ENCODE measurements at places on chromosomes 5 and 9. TPM values are rescaled to one million over a fixed set of nuclear protein-coding genes. Genes with fewer than 3 reads are reported as not detected.

The CANX gene
- total RNA-seq = 689 TPM

The TTC16 gene
- under 0.01 TPM for total RNA-seq

The CREBRF gene
- 38.3 TPM for total RNA-seq

The ZDHHC11B gene
- not detected for total RNA-seq

The RFESD gene
- 4.3 TPM for total RNA-seq

The SREK1IP1 gene
- 9.4 TPM for total RNA-seq

The CDH9 gene
- not detected for total RNA-seq

The CLIC3 gene
- 1.5 TPM for total RNA-seq

The PCDHA13 gene
- total RNA-seq = under 0.01 TPM

GRCh38 chr5:135016861-135017290, 17.2 kb downstream of the PITX1 start:
- no peak overlapping the region for H3K27ac ChIP-seq
- H3K27me3 ChIP-seq = no peaks in the 10 kb centered on the region
- H3K4me1 ChIP-seq = peaks cover 5% of the 10 kb centered on the region
- H3K4me3 ChIP-seq = no peak overlapping the region
- no peaks in the 10 kb centered on the region for H3K36me3 ChIP-seq

DNA sequence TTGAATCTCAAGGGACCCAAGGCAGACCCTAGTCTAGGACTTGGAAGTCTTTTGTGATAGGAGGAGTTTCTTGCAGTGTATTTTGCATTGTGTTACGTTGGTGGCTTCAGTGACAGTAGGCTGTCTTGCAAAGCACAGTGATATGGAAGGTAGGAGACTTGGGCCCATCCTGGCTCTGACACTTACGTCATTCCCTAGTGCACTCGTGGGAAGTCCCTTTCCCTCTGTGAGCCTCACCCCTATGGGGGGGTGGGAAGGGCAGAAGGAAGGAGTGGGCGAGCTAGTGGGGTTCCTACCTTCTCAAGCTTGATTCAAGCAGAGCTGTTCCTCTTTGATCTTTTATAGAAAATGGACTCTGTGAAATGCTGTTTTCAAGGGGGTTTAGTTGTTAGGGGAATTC, 9.2 kb upstream of the TEX53 start:
- H3K27ac ChIP-seq = no peak overlapping the region
- DNase-seq = no peak
- no peaks in the 10 kb centered on the region for H3K36me3 ChIP-seq
- peaks cover 9% of the 10 kb centered on the region for H3K27me3 ChIP-seq
- no peak overlapping the region for H3K4me3 ChIP-seq

GRCh38 chr5:54469622-54470021, 14.1 kb downstream of the HSPB3 start:
- peaks cover 19% of the 10 kb centered on the region for H3K4me1 ChIP-seq
- H3K27ac ChIP-seq = peak overlapping the region; percentile 55
- no peaks in the 10 kb centered on the region for H3K27me3 ChIP-seq
- DNase-seq = peak; percentile 45
- peak overlapping the region; percentile 61 for H3K4me3 ChIP-seq

- H3K4me3 ChIP-seq = no peak overlapping the region
- no peak overlapping the region for H3K27ac ChIP-seq
- H3K27me3 ChIP-seq = no peaks in the 10 kb centered on the region
These were observed 22.2 kb downstream of the RCL1 start for GRCh38 chr9:4814913-4815312.

DNA sequence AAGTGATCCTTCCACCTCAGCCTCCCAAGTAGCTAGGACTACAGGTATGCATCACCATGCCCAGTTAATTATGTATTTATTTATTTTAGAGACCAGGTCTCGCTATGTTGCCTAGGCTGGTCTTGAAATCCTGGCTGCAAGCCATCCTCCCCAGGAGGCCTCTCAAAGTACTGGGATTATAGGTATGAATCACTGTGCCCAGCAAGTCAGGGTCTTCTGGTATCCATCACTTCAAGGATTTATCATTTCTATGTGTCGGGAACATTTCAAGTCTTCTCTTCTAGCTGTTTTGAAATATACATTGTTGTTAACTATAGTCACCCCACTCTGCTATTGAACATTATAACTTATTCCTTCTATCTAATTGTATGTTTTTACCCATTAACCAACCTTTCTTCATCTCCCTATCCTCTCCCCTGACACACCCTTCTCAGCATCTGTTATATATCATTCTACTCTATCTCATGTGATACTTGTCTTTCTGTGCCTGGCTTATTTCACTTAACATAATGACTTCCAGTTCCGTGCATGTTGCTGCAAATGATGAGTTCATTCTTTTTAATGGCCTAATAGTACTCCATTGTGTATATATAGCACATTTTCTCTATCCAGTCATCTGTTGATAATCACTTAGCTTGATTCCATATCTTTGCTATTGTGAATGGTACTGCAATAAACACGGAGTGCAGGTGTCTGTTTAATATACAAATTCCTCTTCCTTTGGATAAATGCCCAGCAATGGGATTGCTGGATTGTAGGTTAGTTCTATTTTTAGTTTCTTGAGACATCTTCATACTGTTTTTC, 26.4 kb downstream of the UTP15 start:
- no peak for DNase-seq
- H3K36me3 ChIP-seq = no peaks in the 10 kb centered on the region
- peak overlapping the region; percentile 13 for H3K27ac ChIP-seq
- H3K4me3 ChIP-seq = no peak overlapping the region
- no peaks in the 10 kb centered on the region for H3K27me3 ChIP-seq
- peaks cover 18% of the 10 kb centered on the region for H3K4me1 ChIP-seq

DNA sequence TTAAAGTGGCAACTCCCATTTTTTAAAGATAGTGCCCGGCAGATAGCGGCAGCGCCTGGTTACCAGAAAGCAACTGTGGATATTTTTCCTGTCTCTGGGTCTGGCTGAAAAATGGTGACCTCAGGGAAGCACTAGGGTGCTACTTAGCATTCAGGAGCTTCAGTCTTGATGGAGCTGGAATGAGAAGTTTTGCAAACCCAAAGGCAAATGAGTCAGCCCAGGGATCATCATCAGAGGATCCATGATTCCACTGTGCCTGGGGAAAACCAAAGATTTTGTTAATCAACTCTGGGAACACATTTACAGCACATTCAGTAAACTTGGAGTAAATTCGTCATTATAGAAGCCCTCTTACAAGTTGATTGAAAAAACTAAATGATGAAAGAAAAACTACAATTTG, 26.7 kb downstream of the F2R start:
- no peaks in the 10 kb centered on the region for H3K36me3 ChIP-seq
- H3K4me3 ChIP-seq = no peak overlapping the region
- H3K27me3 ChIP-seq = no peaks in the 10 kb centered on the region
- H3K4me1 ChIP-seq = peaks cover 16% of the 10 kb centered on the region
- no peak for DNase-seq

DNA sequence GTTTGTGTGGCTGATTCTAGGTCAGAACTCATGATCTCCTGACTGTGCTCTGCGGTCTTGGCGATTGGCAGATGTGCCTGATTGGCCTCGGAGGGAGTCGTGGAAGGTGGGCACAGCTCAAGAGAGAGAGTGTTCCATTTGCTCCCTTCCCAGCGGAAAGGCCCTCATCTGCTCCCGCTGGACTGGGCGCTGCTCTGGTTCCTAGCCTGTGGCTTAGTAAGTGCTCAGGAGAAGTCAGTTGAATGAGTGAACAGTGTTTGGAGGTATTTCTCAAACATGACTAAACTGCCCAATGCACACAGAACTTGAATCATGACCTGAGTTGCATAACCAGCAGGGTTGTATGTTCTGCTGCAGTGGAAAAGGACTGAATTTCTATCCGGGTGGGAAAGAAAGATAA, 120.2 kb upstream of the PITX1 start:
- no peaks in the 10 kb centered on the region for H3K4me1 ChIP-seq
- H3K4me3 ChIP-seq = no peak overlapping the region
- H3K36me3 ChIP-seq = no peaks in the 10 kb centered on the region
- H3K27ac ChIP-seq = no peak overlapping the region
- DNase-seq = no peak

DNA sequence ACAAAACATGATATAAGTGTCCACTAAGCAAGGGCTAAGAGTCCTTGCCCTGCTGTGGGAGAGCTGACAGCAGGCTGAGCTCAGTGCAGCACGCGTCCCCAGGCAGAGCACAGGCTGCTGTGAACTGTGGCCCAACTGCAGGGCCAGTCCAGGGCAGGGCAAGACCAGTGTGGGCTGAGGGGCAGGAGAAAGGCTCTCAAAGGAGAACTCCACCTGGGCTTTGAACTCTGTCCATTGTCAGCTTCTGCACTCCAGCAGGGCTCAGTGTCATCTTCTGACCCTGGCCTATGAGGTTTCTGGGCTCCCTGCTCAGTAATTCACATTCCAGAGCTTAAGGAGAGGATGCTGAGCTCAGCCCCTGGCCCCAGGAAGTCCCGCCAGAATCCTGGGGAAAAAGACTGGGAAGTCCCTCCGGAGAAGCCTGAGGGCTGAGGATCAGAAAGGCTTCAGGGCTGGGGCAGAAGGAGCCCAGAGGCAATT, 37.4 kb downstream of the LHFPL2 start:
- no peaks in the 10 kb centered on the region for H3K36me3 ChIP-seq
- H3K4me1 ChIP-seq = peaks cover 25% of the 10 kb centered on the region
- H3K27me3 ChIP-seq = no peaks in the 10 kb centered on the region
- no peak for DNase-seq
- H3K27ac ChIP-seq = peak overlapping the region; percentile 61
- H3K4me3 ChIP-seq = no peak overlapping the region

GRCh38 chr9:117073539-117074341, 341.1 kb downstream of the ASTN2 start:
- no peak for DNase-seq
- H3K27ac ChIP-seq = no peak overlapping the region
- H3K27me3 ChIP-seq = no peaks in the 10 kb centered on the region
- H3K4me1 ChIP-seq = no peaks in the 10 kb centered on the region
- no peaks in the 10 kb centered on the region for H3K36me3 ChIP-seq
- H3K4me3 ChIP-seq = no peak overlapping the region

DNA sequence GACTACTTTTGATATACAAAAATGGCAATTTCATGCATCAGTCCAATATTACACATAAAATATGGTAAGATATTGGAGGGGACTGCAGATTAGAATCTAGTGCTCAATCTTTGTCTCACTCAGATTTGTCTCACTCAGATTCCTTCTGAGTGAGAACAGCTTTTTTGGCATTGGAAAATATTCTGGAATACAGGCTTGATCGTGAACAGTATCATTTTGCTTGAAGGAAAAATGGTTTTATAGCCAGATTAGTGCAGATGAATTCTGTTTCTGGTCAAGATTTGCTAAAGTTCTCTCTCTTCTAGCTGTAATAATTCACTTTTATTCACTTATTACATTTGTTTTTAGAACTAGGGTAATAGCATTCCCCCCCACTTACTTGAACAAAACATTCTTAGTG, 51.2 kb downstream of the MAN2A1 start:
- peaks cover 29% of the 10 kb centered on the region for H3K4me1 ChIP-seq
- no peak overlapping the region for H3K4me3 ChIP-seq
- no peak for DNase-seq

- DNase-seq = no peak
- H3K27me3 ChIP-seq = no peaks in the 10 kb centered on the region
- H3K4me1 ChIP-seq = peaks cover 6% of the 10 kb centered on the region
- no peaks in the 10 kb centered on the region for H3K36me3 ChIP-seq
- no peak overlapping the region for H3K4me3 ChIP-seq
These were observed 304.1 kb upstream of the PANK3 start for GRCh38 chr5:168883281-168883741.

GRCh38 chr9:115964710-115965347, 188.8 kb upstream of the PAPPA start:
- DNase-seq = no peak
- no peaks in the 10 kb centered on the region for H3K27me3 ChIP-seq
- H3K36me3 ChIP-seq = no peaks in the 10 kb centered on the region

- H3K27me3 ChIP-seq = no peaks in the 10 kb centered on the region
- peak overlapping the region; percentile 60 for H3K4me3 ChIP-seq
- DNase-seq = no peak
- peaks cover 45% of the 10 kb centered on the region for H3K4me1 ChIP-seq
- H3K27ac ChIP-seq = peak overlapping the region; percentile 91
These were observed 453.3 kb downstream of the BNC2 start for GRCh38 chr9:16417161-16417560.

- no peaks in the 10 kb centered on the region for H3K4me1 ChIP-seq
- H3K36me3 ChIP-seq = no peaks in the 10 kb centered on the region
- H3K4me3 ChIP-seq = no peak overlapping the region
- H3K27ac ChIP-seq = no peak overlapping the region
- DNase-seq = no peak
These were observed 473.6 kb downstream of the DMAC1 start for GRCh38 chr9:7325995-7326394.

DNA sequence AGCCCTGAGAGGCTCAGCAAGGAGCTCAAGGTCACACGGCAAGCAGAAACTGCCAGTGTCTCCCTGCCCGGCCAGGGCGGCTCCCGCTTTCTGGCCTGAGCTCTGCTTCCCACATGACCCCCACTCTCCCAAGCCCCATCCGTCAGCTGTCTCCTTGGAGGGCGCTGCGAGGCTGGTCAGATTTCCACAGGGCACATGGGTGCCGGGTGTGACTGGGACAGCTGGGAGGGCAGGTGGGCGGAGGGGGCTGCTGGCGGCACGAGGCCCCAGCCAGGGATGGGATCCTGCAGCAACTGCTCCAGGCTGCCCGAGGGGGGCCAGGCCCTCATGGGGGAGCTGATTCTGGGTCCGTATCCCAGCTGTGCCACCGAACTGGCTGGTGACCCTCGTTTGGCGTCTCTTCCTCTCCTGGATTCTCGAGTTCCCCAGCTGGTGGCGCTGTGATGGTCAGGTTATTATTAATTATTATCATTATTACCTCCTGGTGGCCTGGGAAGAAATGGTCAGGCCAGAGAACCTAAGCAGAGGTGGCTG, 12.9 kb upstream of the WDR38 start:
- H3K4me1 ChIP-seq = peaks cover 8% of the 10 kb centered on the region
- no peaks in the 10 kb centered on the region for H3K36me3 ChIP-seq
- H3K4me3 ChIP-seq = no peak overlapping the region
- H3K27me3 ChIP-seq = no peaks in the 10 kb centered on the region
- DNase-seq = no peak

Data from osteoblast (primary cell).